ENCODE measurements at places on chromosomes 2 and 18.

GRCh38 chr2:53460347-53460746 is 307.3 kb upstream of the CHAC2 start:
- DNase-seq, result no peak

DNA sequence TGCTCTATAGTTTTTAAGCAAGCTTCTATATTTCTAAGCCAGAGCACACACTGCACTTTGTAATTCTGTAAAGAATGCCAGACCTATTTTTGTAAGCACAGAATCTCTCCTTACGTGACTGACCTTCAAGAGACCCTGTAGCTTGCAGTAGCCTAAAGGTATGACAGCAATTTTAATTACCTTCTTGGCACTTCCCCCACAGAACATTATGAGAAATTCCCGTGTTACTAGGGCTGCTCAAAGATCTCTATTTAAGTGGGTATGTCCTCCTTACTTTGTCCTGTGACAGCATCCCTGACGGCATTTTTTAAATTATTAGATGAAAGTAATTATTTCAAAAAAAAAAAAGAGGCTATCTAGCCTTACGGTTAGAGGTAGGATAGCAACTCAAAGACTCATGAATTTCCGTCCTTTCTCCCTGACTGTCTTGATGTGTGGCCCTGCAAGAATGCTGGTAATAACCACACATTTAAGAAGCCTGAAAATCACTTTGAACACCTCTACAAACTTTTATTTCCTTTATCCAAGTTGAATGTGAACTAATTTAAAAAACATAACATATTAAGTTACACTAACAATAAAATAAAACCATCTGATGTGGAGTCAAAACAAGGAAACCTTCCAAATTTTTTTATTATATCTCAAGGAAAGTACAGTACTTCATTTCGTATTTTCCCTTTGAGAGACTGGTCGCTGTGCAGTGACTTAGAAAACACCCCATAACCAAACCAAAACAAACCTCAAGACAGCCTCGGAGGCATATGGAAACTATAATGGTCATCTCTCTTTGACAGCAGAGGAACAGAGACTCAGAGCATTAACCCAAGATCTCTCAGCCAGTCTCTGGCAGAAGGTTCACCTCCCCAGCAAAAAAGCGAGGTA is 54.9 kb downstream of the THUMPD2 start:
- DNase-seq, result no peak

GRCh38 chr2:233342301-233342700 is 12.0 kb upstream of the DGKD start:
- DNase-seq, result no peak

DNA sequence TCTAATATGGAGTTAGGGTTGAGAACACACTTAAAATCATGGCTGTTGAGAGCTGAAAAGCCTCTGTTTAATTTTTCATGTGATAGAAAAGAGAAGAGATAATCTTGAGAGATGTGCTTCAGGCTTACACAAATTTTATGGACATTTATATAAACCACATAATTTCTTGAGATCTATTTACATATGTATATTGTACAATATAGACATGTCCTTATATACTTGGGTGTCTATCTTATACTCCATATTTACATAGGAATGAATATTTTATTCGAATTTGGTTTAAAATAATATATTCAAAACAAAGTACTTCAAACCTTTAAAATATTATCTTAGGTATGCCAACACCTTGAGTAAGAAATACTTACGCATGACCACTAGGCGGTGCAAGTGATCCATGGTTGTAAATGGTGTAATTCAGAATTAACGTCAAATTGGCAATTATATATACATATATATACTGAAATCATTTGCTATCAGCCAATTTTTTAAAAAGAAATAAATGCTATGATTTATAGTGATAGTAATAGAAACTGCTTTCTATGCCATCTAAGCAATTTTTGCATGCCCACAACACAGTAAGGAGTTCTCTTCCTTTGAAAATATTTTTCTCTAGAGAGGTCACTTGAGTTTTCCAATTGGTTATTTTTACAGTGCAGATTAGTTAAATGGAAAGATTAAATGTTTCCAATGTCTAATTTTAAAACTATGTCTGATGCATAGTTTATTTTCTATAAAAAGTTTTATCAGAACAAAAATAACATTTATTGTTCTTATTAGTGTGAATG is 37.6 kb upstream of the SPAG16 start:
- no peak for DNase-seq

GRCh38 chr2:178650554-178650953 is 156.7 kb downstream of the TTN start:
- DNase-seq, result no peak
